ENCODE measurements at places on chromosomes 3 and 15.

- no peak for DNase-seq
These were observed 224.8 kb upstream of the CBLB start for GRCh38 chr3:106093616-106094015.

GRCh38 chr3:54357301-54357700 is 234.9 kb downstream of the CACNA2D3 start:
- DNase-seq, result no peak

DNA sequence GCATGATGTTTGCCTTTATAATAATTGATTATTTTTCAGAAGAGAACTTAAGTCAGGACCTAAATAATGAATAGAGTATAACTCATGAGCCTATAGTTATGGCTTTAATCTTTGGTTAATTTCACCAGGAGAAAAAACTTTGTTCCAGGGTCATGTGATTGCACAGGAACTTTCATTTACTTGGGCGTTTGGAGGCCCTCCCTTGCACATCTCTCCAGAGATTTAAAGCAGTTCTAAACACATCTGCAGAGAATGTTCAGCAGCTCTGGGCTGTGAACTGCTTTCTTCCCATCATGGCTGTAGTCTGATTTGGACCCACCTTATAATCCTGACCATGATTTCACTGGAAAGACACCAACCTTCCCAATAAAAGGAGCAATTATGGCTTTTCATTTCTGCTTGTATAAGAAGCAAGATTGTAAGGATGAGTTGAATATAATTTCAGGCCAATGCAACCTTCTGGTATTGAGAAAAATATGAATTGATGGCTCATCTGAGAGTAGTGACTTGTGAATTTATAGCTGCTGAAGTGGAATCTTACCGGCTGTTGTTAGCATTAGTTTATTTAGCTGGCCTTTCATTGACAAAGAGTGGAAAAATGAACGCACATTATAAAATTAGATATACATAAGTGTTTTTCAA is 80.9 kb upstream of the PRTG start:
- no peak for DNase-seq

DNA sequence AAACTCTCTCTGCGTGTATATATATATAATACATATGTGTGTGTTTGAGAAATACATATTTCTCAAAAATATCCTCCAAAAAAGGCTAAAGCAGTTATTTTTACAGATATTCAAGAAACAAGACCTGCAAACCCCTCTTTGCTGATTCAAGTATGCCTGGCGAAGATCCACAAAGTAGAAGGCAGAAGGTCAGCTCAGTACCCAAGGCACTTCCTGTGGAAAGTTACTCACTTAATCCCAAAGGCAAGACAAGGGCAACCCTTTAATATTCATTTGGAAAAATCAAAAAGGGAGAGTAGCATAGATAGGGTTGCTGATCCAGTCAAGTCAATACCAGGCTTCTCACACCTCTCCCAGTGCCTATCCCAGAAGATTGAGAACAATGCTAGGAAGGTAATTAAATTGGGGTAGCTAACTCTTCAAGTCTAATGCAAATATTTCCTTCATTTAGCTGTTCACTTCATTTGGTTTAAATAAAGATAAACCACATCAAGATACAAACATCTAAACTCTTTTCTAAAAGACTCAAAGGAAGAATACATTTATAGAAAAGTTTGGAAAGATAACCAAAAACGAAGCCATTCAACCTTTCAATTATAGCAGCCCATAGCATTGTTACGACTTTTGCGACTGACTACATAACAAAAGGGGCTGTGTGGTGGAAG is 7.2 kb downstream of the COX17 start:
- no peak for DNase-seq

GRCh38 chr3:20576228-20576627 is 390.2 kb upstream of the SGO1 start:
- no peak for DNase-seq

Measured in RCC 7860 (cell line).